ENCODE measurements at places on chromosomes 16 and 17.

- DNase-seq: no peak
Observed at GRCh38 chr16:84574191-84574590, 43.7 kb downstream of the COTL1 start.

GRCh38 chr16:76195056-76195455, 82.1 kb upstream of the CNTNAP4 start:
- no peak for DNase-seq

DNA sequence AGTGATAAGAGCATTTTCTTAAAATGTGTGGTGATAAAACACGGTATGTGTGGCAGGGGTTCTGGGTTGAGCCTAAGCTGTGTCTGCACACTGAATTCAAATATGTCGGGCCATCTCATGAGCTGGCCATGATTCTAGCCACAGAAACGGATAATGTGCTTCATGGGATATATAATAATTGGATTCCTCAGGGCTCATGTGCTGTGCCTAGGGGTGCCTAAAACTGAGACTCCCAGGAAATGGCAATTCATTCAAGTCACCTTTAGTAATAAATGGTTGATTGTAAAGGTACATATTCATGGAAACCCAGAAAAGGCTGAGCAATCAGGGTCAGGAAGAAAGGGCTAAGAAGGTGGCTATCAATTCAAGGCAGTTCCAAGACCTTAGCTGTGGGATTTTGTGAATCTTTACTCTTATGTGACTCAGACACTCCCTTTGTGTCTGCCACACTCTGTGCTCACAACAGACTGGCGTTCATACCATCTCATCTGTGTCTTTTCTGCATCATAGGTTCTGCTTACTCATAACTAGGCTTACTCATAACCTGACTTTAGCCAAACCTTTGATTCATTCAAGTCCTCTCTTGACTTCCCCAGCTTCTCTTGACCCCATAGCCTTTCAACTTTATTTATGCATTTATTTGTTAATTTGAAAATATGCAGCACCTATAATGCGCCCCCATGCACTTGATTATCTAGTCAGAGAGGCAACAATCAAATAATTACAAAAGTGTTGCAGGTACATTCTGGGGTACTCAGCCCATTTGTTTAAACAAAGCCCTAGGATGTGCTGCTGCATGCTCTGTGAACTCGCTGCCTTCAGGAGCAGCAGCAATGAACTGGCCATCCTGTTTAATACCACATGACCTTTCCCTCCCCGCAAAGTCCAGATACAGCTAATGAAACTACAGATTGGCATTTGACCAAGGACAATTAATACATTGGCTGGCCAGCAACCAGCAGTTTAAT, 28.4 kb upstream of the MED13 start:
- DNase-seq: peak; percentile 59

DNA sequence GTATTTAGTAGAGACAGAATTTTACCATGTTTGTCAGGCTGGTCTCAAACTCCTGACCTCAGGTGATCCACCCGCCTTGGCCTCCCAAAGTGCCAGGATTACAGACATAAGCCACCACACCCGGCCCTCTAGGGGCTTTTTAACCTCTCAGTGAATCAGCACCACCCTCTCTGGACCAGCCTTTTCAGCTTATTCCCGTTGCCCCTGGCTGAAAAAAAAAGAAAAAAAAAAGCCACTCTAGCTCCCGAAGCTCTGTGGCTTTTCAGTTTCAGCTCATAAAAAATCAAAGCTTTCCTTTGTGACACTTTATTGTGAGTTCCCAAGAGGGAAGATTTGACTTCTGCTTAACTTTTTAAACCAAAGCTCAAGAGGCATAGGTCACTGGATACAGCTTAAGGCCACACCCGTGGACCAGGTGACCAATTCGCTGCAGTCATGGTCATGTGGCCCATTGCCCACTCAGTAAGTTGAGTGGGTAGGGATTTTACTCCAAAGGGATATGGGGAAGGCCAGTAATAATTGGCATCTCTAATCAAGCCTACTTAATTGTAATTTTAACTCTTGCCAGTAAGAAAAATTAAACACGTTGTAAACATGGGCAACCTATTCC, 46.6 kb upstream of the MED13 start:
- DNase-seq: no peak

GRCh38 chr16:66175636-66176035, 190.9 kb upstream of the CDH5 start:
- no peak for DNase-seq

GRCh38 chr17:13806092-13806491, 204.4 kb upstream of the HS3ST3A1 start:
- no peak for DNase-seq

DNA sequence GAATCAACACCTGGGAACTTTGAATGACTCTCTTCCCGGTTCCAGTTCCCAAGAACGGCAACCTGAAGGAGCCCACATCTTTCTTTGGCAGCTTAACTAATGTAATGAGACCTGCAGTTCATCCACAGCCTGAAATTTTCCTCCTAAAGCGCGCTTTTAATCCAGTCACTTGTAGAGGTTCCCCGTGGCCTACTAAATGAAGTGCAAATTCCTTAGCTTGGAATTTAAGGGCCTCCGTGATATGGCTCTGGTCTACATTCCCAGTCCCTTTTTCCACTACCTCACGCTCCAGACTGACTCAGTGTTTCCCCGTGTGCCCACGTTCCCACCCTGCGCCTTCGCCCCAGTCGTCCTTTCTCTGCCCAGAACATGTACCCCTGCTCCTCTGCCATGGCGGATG, 27.2 kb downstream of the FZD2 start:
- no peak for DNase-seq

DNA sequence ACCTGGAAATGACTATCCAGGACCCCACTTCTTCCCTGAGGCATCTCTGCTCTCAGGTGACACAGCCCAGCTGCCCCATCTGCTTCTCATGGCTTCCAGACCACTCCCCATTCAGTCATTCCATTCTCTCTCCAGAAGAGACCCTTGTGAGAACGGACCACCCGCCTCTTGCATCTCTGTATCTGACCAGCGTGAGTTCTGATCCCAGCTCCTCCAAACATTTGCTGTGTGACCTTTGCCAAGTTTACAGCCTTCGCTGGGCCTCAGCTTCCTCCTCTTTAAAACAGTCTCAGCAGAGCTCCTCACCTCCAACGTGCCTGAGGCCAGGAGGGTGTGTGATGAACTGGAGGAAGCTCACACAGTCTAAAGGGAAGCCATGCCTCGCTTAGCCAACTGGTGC, 39.6 kb downstream of the C16orf82 start:
- DNase-seq: no peak

DNA sequence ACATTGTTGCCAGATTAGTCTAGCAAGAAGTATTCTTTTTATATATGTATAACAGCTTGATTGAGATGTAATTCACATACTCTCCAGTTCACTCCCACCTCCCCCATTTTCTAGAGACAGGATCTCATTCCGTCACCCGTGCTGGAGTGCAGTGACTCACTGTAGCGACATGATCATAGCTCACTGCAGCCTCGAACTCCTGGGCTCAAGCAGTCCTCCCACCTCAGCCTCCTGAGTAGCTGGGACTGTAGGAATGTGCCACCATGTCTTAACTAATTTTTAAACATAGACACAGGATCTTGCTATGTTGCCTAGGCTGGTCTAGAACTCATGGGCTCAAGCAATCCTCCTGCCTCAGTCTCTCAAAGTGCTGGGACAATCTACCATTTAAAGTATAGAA, 3.3 kb upstream of the RSAD1 start:
- DNase-seq: no peak

- no peak for DNase-seq
Observed at GRCh38 chr17:1473170-1473569, 17.1 kb upstream of the CRK start.

DNA sequence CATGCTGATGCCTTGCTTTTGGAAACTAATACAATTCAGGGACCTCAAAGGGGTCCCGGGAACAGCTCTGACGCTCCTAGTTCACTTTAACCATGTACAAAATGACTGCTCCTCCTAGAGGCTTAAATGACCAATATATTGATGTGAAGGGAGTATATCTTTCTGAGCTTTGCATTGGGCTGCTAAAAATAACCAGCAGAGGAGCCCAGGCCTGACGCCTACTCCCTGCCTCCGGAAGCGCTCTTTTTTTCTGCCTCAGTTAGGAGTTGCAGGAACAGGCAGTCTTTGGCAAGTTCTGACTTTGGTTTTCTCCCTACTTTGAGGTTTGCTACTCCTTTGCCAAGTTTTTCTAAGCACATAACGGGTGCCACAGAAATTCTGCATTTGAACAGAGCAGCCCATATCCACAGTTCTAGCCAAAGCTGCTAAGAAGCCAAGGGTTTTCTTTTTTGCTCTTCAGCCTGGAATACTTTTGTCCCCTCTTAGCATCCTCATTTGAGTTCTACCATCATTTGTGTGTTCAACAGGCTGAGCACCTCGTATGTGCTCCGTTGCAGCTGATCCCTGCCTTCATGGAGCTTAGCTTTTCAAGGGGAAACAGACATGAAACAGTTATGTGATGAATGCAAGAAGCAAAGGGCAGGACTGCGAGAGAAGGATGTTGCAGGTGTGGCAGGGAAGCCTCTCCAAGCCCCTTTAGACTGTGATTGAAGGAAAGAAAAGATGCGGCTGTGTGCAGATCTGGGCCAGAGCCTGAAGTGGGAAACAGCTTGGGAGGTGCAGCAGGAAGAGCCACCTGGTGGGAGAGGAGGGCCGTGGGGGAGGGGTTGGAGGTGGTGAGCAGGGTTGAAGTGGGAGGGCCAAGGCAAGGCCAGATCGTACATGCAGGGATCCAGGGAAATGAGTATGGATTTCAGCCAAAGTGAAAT, 2.8 kb upstream of the NAGPA start:
- no peak for DNase-seq

DNA sequence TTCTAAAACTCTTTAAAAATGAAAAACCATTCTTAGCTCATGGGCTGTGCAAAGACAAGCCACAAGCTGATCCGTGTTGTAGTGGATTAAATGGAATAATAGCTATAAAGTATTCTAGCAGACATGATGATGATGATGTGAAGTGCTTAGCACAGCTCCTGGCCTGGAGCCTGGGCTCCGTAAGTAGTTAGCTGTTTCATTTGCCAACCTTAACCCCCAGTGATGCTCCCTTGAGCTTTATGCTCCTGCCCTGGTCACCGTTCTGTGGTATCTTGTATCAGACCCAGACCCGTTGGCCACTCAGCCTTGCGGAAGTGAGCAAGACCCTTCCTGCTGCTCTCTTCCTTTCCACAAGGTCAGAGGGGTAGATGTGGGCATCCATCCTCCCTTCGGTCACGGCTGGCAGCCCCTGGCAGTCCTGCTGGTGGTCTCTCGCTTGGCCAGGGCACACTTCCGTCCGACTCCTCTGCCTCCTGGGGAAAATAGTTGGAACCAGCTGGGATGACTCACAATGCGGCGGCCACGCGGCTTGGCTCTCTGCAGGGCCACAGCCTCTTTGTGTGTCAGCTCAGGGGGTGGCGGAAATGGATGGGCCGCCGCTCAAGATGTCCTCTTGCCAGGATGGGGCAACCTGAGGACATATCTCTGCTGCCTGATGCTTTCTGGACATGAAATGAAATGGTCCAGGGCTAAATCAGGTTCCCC, 79.1 kb downstream of the GPR139 start:
- no peak for DNase-seq

DNA sequence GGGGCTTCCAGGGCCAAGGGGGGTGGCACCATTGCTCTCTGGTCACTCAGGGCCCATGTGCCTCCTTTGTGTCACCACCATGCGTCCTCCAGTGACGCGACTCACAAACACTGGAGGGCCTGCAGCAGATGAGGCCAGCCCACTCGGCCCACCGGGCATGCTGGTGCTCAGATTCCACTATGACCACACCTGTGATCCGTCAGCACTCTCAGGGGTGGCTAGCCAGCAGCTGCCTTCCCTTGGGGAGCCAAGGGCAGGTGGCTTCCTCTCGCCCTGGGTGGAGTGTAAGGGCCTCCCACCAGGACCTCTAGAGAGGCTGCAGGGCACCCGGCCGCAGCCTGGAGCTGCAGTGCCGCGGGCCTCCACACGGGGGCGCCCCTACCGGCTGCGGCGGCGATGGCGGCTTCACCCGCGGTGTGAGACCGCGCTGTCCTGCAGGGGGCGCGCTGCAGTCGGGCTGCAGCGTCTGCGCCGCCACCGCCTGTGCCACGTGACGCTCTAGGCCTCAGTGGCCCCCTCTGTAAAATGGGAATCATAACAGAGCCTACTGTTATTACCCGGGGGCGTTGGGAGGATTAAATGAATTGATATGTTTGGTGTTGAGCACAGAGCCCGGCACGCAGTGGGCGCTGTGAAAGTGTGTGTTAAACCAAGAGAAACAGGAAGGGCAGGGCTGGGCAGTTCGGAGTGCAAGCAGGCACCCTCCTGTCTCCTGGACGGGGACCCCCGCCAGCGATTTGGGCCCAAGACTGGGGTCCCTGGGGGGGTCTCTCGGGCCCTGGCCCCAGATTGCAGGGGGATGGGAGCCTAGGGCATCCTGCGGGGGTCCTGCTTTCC, 192.4 kb upstream of the GSE1 start:
- peak; percentile 73 for DNase-seq

DNA sequence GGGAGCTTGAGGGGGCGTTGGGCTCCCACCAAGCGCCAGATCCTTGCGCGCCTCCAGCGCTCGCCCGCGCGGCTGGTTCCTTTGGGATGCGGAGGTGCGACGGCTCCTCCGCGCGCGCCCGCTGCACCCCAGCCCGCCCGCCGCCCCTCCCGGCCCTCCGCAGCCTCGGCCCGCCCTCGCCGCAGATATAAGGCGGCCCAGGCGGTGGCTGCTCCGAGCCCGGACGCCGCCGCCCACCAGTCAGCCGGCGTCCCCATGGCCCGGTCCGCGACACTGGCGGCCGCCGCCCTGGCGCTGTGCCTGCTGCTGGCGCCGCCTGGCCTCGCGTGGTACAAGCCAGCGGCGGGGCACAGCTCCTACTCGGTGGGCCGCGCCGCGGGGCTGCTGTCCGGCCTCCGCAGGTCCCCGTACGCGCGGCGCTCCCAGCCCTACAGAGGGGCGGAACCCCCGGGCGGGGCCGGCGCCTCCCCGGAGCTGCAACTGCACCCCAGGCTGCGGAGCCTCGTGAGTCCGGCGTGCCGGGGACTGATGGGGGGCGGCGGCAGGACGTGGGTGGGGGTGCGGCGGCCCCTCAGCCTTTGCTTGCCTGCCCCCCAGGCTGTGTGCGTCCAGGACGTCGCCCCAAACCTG, at the start of gene NPB:
TSS of gene NPB (plus strand) at position 216 of the 630 bp plus-strand sequence. CDS start at position 256, 40 bp downstream.
- no peak for DNase-seq

DNA sequence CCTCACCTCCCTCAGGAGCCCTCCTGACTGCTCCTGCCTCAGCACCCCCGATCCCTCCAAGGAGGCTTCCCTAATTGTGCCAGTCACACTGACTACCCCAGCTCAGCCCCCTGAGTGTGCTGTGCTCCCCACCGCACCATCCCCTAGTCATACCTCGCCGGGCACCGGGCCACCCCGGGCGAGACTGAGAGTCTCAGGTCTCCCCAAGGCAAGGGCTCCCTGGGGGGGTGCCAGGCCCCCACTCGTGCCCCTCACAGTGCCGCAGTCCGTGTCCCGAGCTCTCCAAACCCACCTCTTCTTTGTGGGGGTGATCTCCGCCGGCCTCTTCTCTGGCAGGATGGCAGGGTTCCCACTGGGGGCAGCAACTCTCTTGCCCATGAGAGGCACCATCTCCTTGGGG, 3.2 kb downstream of the TRPV3 start:
- DNase-seq: no peak
